ENCODE measurements at places on chromosomes 11 and 22. TPM values are rescaled to one million over a fixed set of nuclear protein-coding genes. Genes with fewer than 3 reads are reported as not detected.

RAB36 gene
- total RNA-seq, result 3.8 TPM

LGR4 gene
- 43.1 TPM for total RNA-seq

TBX1 gene
- total RNA-seq, result not detected

MRGPRF gene
- total RNA-seq, result 65.7 TPM

PACS1 gene
- total RNA-seq, result 75.8 TPM

CRYBA4 gene
- not detected for total RNA-seq

HBD gene
- 0.36 TPM for total RNA-seq

BATF2 gene
- total RNA-seq, result 0.13 TPM

HBG1 gene
- not detected for total RNA-seq

MRGPRX1 gene
- not detected for total RNA-seq

CACNA1I gene
- total RNA-seq, result not detected

SLC35C1 gene
- 17.7 TPM for total RNA-seq

A4GALT gene
- total RNA-seq, result 41.2 TPM

TBX10 gene
- not detected for total RNA-seq

FBLN1 gene
- 150 TPM for total RNA-seq

KLHL35 gene
- total RNA-seq, result 4.6 TPM

SCGB1D2 gene
- not detected for total RNA-seq

DNAJB7 gene
- total RNA-seq, result not detected

SPON1 gene
- 30.5 TPM for total RNA-seq

KCNK4 gene
- 0.20 TPM for total RNA-seq

TSSC4 gene
- total RNA-seq, result 38.7 TPM

OR5B21 gene
- total RNA-seq, result not detected

SCN3B gene
- 0.03 TPM for total RNA-seq

NCR3LG1 gene
- total RNA-seq, result 8.4 TPM

RIMBP3C gene
- not detected for total RNA-seq

FXYD6 gene
- 0.10 TPM for total RNA-seq

DEFB131B gene
- total RNA-seq, result not detected

TRIM49 gene
- total RNA-seq, result not detected

CCDC89 gene
- total RNA-seq, result 4.2 TPM

APOA5 gene
- total RNA-seq, result not detected

CD248 gene
- 51.9 TPM for total RNA-seq

Measured in smooth muscle cell of the pulmonary artery (primary cell).